ENCODE measurements at places on chromosomes 7 and 10. TPM values are rescaled to one million over a fixed set of nuclear protein-coding genes. Genes with fewer than 3 reads are reported as not detected.

DNA sequence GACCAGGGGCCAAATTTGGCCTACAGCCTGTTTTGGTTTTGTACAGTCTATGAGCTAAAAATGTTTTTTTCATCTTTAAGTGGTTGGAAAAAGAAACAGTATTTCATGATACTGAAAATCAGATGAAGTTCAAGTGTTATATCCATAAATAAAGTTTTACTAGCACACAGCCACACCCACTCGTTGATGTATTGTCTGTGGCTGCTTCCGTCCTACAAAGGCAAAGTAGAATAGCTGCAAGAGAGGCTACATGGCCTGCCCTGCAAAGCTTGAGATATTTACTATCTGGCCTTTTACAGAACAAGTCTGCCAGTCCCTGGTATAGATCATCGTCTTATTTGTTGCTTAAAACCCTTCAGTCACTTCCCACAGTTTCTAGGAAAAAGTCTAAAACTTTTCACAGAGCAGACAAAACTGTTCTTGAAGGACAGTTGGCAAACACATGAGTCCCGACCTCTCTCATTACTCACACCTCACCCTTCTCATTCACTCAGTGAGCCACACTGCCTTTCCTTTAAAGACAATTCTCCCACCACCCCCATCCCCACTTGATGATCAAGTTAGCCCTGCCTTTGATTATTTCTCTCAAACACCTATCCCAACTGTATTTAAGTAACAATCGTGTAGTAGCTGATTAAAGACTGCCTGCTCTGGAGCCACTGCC is 9.9 kb downstream of the RHEB start:
- no peak for DNase-seq
- H3K27ac ChIP-seq = no peak overlapping the region
- H3K4me3 ChIP-seq = no peak overlapping the region
- peaks cover 28% of the 10 kb centered on the region for H3K36me3 ChIP-seq
- H3K27me3 ChIP-seq = no peaks in the 10 kb centered on the region

DNA sequence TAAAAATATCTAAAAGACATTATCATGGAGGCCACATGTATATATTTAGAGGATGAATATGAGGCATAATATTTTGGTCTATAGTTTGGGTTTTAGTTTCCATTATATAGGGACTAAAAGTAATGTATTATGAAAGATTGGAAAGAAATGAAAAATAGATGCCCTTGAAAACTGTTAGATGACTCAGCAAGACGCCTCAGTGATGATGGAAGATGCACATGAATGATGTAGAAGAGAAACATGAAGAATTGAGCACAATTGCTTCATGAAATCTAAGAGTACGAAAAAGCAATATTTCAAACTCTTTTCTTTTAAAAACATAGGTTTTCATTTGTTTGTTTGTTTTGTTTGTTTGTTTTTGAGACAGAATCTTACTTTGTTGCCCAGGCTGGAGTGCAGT is 89.8 kb downstream of the ARL4A start:
- H3K4me1 ChIP-seq = no peaks in the 10 kb centered on the region
- no peak overlapping the region for H3K4me3 ChIP-seq
- H3K36me3 ChIP-seq = no peaks in the 10 kb centered on the region

GRCh38 chr10:55174419-55174818 is 373.4 kb upstream of the PCDH15 start:
- no peaks in the 10 kb centered on the region for H3K4me1 ChIP-seq
- H3K27ac ChIP-seq = no peak overlapping the region
- H3K27me3 ChIP-seq = no peaks in the 10 kb centered on the region
- no peak for DNase-seq
- H3K36me3 ChIP-seq = no peaks in the 10 kb centered on the region

DNA sequence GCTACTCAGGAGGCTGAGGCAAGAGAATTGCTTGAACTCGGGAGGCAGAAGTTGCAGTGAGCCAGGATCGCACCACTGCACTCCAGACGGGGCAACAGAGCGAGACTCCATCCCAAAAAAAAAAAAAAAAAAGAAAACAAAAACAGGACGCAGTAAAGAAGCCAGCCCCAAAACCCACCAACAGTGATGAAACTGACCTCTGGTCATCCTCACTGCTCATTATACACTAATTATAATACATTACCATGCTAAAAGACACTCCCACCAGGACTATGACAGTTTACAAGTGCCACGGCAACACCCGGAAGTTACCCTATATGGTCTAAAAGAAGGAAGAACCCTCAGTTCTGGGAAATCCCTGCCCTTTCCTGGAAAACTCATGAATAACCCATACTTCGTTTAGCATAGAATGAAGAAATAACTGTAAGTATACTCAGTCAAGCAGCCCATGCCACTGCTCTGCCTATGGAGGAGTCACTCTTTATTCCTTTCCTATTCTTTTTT is 40.0 kb upstream of the EIF4H start:
- no peak overlapping the region for H3K27ac ChIP-seq
- no peaks in the 10 kb centered on the region for H3K36me3 ChIP-seq
- H3K4me3 ChIP-seq = no peak overlapping the region
- DNase-seq = peak; percentile 28

GRCh38 chr7:123329988-123330643 is 130.3 kb upstream of the SLC13A1 start:
- H3K36me3 ChIP-seq = no peaks in the 10 kb centered on the region
- H3K4me3 ChIP-seq = no peak overlapping the region
- no peaks in the 10 kb centered on the region for H3K27me3 ChIP-seq
- no peak for DNase-seq

GRCh38 chr10:110042181-110042580 is 34.4 kb downstream of the ADD3 start:
- H3K4me3 ChIP-seq = no peak overlapping the region
- H3K27ac ChIP-seq = no peak overlapping the region
- H3K4me1 ChIP-seq = peaks cover 46% of the 10 kb centered on the region
- H3K27me3 ChIP-seq = no peaks in the 10 kb centered on the region

- DNase-seq = no peak
- H3K27me3 ChIP-seq = no peaks in the 10 kb centered on the region
- H3K36me3 ChIP-seq = no peaks in the 10 kb centered on the region
- H3K27ac ChIP-seq = no peak overlapping the region
Observed at GRCh38 chr7:16171928-16172327, 249.4 kb downstream of the CRPPA start.

GRCh38 chr10:27019827-27020226 is 80.5 kb downstream of the ANKRD26 start:
- no peak overlapping the region for H3K4me3 ChIP-seq
- no peak for DNase-seq
- H3K36me3 ChIP-seq = peaks cover 19% of the 10 kb centered on the region
- no peaks in the 10 kb centered on the region for H3K27me3 ChIP-seq

GRCh38 chr10:132904814-132905649 is 37.3 kb downstream of the CFAP46 start:
- DNase-seq = no peak
- H3K27ac ChIP-seq = no peak overlapping the region
- H3K4me1 ChIP-seq = peaks cover 7% of the 10 kb centered on the region
- H3K36me3 ChIP-seq = no peaks in the 10 kb centered on the region
- H3K27me3 ChIP-seq = peaks cover 1% of the 10 kb centered on the region
- H3K4me3 ChIP-seq = no peak overlapping the region

GRCh38 chr7:73423519-73424488 is 9.8 kb upstream of the FZD9 start:
- no peak overlapping the region for H3K4me3 ChIP-seq
- DNase-seq = no peak
- no peak overlapping the region for H3K27ac ChIP-seq
- peaks cover 3% of the 10 kb centered on the region for H3K27me3 ChIP-seq

DNA sequence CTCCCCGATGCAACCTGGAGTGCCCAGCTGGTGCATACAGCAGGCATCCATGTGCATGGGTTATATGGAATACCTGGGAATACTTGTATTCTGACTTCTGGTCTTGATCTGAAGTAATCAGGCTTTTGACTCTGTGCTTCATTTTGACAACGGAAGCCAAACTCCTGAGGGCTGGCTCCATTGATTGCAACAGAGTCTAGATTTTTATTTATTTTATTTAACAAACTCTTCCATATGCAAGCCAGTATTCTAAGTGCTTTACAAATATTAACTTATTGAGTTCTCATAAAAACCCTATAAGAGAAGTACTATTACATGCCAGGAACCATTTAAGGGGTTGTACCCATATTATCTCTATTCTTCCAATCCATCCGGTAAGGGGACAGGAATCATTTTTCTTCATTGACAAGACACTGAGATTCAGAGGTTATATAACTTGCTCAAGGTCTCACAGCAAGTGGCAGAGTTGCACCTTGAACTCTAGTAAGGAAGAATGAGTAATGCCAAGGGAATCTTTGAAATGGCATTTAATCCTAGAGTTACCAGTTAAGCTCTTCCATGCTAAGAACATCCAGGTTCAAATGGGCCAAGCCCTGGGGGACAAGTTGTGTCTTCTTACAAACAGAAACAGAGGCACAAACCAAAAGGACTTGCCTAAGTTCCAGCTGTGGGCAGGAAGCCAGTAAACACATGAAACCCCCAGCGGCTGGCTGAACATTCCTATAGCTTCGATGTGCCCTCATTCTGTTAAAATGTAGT is 241.0 kb downstream of the WDR11 start:
- no peak for DNase-seq
- no peaks in the 10 kb centered on the region for H3K27me3 ChIP-seq
- no peaks in the 10 kb centered on the region for H3K4me1 ChIP-seq
- H3K36me3 ChIP-seq = no peaks in the 10 kb centered on the region

The SEMA3E gene
- not detected for total RNA-seq

The ARMC10 gene
- total RNA-seq = 28.3 TPM

The NPC1L1 gene
- not detected for total RNA-seq

The PLEKHS1 gene
- 0.10 TPM for total RNA-seq
